ENCODE measurements at places on chromosomes 4 and X.

DNA sequence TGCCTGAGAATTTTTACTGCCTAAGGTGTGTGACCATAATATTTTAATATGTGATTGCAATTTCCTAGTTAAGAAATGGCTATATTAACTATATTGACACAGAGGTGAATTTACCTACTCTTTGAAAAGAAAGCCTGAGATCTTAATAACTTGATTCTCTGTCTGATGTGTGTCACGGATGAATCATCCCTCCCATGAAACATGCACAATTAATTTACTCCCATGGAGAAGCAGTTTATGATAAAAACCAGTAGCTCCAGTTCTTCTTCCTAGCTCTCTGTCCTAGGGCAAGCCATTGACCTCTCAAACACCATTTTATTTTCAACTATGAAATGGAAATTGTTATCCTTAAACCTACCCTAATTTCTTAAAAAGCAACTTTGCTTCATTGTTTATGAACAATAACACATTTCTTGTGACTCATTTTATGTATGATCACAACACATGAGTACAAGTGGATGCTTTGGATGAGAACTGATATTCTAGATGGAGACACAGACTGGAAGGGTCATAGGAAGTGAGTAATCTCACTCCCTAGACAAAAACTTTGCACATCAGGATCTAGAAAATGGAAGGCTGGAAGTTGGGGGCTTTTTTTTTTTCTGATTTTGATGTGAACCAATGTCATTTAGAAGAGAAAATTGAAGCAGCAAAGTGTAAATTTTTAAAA lies 438.3 kb downstream of the GPAT3 start:
- H3K27me3 ChIP-seq: no peaks in the 10 kb centered on the region
- no peaks in the 10 kb centered on the region for H3K36me3 ChIP-seq
- no peak overlapping the region for H3K4me3 ChIP-seq
- H3K27ac ChIP-seq: no peak overlapping the region
- no peaks in the 10 kb centered on the region for H3K4me1 ChIP-seq
- DNase-seq: no peak

GRCh38 chr4:80492761-80493160 lies 157.2 kb downstream of the CFAP299 start:
- no peaks in the 10 kb centered on the region for H3K27me3 ChIP-seq
- H3K27ac ChIP-seq: no peak overlapping the region
- peak; percentile 31 for DNase-seq
- no peaks in the 10 kb centered on the region for H3K4me1 ChIP-seq
- no peaks in the 10 kb centered on the region for H3K36me3 ChIP-seq
- H3K4me3 ChIP-seq: no peak overlapping the region

DNA sequence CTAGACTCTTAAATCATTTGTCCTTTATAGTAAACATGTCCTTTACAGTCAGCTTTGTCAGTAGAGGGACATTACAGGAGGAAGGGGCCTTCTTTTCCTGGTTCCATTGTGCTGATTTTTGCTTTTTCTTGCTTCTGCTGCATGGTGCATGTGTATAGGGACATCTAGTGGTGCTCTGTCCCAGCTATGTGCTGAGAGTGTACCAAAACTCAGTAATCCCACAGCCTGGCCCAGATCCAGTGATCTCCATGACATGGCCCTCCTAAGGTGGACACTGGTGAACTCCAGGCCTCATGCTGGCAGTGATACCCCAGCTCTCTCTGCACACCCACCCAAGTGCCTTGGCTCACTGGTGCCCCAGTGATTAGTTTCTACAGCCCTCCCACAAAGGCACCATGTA lies 45.2 kb downstream of the MAGEB17 start:
- H3K4me3 ChIP-seq: no peak overlapping the region
- H3K27ac ChIP-seq: no peak overlapping the region
- H3K36me3 ChIP-seq: no peaks in the 10 kb centered on the region
- no peaks in the 10 kb centered on the region for H3K27me3 ChIP-seq
- peak; percentile 62 for DNase-seq
- H3K4me1 ChIP-seq: no peaks in the 10 kb centered on the region

DNA sequence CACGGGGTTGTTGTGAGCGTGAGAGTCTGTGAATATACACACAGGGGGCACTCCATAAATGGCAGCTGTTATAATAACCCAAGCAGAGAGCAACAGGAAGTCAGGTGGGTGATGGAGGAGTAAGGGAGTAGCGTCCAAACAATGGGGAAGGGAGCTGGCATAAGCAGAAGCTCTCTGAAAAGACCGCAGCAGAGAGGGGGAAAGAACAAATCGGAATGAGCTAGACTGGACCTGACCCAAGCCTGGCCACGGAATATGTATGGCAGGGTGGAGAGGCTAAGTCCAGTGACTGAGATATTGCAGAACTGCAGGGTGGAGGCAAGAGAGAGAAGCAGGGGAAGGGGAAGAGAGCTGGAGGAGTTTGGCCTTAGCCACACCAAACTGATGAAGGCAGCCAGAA lies 6.5 kb upstream of the GJB1 start:
- H3K4me3 ChIP-seq: no peak overlapping the region
- no peak for DNase-seq
- H3K36me3 ChIP-seq: no peaks in the 10 kb centered on the region
- no peak overlapping the region for H3K27ac ChIP-seq
- no peaks in the 10 kb centered on the region for H3K4me1 ChIP-seq

Measured in mesendoderm (in vitro differentiated cells).